NCI-H2029 treated with DMSO at 0.1 percent for 48 hours (cell line): ENCODE measurements at places on chromosomes 5 and 9.

DNA sequence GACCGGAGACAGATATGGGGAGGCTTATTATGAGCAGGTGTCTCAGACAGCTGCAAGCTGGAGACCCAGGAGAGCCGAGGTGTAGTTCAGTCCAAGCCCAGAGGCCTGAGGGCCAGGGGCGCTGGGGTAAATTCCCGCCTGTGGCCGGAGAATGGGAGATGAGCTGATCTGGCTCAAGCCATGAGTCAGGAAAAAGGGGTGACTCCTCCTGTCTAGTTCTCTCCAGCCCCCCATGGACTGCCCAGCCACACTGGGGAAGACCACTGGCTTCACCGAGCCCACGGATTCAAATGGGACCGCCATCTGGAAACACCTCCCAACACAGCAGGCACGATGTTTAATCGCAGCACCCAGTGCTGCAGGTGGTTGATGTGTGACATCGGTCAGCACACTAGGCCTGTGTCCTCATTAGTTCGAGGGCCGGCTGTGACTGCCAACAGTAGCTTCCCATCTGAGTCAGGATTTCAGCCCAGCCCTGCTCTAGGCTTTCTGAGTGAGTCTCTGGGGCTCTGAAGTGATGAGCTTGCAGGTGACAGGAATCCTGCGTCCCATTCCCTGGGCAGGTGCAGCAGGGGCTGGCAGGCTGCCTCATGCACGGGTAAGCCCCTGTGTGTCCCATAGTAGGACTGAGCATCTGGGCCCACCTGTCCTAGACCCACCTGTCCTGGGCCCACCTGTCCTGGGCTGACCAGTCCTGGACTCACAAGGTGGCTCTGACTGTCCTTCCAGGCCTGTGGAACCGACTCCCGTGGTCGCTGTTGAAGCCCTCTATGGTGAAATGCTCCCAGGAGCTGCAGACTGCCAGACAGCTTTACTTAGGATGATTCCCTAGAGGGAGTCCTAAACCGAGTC, 49.7 kb downstream of the AHRR start:
- DNase-seq = no peak

DNA sequence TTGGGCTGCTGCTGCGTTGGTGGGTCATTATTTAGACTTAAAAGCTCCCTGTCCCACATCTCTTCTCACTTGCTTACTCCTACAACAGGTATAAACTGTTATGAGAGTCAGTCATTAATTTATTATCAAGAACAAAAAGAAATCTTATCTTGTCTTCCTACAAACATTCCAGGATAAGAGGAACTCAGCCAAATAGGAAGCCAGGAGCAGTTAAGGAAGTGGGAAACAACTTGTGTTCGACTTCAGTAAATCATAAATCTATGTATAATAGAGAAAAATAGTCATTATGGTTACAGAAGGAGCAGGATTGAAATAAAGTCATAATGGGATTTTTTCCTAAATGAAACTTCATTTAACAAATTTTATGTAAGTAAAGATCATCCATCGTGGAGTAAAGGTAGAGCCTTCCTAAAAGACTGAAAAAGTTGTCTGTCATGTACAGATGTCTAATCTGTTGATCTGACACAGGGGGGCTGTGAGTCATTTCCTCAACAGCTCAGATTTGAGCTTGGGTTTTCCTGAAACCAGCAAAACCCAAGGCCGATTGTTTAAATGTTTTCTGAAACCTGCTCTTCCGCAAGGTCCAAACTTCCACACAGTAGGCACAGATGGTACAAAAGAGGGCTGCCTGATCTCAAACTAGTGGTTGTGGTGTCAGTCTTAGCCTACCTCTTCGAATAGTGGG, 25.3 kb upstream of the LRRTM2 start:
- DNase-seq = no peak

DNA sequence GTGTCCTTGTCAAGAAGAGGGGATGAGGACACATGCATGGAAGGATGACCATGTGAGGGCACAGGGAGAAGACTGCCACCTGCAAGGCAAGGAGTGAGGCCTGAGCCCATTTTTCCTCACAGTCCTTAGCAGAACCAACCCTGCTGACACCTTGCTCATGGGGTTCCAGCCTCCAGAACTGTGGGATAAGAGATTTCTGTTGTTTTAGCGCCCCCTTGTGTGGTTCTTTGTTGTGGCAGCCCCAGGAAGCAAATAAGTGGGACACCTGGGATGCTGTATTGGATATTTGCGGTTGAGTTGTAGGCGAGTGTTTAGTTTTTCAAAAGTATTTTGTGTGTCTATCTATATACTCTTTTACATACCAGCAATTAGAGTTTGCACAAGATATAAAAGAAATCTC, 206.4 kb downstream of the NXNL2 start:
- DNase-seq = no peak

- DNase-seq = no peak
Observed at GRCh38 chr5:59955241-59955640, 61.7 kb upstream of the PDE4D start.

DNA sequence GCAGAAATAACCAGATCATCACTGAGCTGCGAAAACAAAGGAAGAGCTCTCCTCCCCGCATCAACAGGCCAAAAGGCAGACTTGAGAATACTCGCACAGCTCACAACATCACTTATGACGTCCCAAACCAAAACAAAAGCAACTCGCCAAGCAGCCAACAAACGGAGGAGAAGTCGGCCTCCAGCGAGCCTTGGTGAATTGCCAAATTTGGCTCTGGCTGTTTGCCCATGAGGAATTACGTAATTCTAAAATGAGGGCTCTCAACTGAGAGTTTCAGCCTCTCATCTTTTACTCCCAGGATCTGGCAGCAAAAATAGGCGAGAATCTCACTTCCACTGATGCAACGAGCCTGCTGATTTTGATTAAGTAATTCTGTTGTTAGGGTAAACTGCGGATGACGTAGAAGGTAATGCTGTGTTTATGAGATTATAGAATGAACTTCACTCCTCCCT, 51.7 kb upstream of the SEMA6A start:
- DNase-seq = peak; percentile 68

DNA sequence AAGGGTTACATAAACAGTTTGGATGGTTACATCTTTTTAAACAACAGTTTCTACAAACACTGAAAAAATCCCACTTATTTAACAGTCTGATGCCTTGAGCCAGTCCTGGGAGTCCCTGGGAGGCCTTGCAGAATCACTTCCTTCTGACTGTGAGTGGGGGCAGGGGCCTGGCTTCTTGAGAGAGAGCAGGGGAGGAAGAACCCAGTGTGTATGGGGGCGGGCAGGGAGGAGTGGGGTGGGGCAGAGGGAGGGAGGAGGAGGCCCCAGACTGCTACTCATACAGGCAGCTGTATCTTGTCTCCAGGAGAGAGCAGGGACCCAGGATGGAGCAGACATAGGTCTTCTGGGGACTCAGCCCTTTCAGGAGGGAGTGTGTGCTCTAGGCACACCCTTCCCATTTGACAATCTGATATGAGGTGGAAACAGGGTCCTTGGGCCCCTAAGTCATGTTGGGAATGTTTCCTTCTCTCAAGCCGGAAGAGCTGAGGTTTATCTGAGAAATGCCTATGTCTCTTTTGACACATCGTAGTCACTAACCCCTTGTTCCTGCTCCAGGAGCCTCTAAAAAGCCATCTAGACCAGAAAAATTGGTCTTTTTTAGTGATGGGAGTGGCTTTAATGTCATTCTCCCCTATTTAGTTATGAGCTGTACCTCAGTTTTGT, 52.8 kb downstream of the IRF1 start:
- no peak for DNase-seq

GRCh38 chr9:79610791-79611614, 39.2 kb downstream of the TLE4 start:
- DNase-seq = no peak

GRCh38 chr9:27377811-27378456, 81.0 kb upstream of the EQTN start:
- DNase-seq = no peak

DNA sequence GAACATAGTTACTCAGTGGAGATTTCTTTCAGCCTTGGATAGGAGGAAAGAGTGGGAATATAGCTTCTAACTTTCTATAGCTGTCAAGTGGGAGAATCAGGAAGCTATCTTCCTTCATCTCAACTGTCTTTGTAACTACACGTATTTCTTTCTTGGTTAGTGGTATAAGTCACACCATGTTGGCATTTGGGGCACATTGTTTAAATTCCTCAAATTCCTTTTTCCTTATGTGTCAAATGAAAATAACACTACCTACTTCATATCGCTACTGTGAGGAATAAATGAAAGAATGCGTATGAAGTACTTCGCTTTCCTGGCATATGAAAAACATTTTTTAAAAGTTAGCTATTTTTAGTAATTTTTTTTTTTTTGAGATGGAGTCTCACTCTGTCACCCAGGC, 1082.5 kb upstream of the WWC1 start:
- no peak for DNase-seq

DNA sequence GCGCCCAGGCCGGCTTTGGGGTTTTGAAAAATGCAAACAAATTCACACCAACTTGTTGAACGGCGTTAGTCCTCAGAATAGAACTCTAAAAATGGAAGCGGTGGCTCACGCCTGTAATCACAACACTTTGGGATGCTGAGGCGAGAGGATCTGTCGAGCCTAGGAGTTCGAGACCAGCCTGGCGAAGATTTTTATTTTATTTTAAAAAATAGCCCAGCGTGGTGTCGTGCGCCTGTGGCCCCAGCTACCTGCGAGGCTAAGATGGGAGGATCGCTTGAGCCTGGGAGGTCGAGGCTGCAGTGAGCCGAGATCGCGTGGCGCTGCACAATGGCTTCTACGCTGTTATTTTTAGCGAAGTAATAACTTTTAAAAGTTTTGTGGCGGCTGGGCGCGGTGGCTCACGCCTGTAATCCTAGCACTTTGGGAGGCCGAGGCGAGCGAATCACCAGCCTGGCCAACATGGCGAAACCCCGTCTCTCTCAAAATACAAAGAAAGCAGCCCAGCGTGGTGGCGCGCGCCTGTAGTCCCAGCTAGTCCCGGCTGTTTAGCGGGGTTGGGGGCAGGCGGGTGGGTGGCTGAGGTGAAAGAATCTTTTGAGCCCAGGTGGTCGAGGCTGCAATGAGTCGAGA, 694 bp upstream of the PLIN2 start:
- DNase-seq = no peak

- DNase-seq = no peak
Observed at GRCh38 chr9:33903157-33903780, 86.3 kb downstream of the UBE2R2 start.

DNA sequence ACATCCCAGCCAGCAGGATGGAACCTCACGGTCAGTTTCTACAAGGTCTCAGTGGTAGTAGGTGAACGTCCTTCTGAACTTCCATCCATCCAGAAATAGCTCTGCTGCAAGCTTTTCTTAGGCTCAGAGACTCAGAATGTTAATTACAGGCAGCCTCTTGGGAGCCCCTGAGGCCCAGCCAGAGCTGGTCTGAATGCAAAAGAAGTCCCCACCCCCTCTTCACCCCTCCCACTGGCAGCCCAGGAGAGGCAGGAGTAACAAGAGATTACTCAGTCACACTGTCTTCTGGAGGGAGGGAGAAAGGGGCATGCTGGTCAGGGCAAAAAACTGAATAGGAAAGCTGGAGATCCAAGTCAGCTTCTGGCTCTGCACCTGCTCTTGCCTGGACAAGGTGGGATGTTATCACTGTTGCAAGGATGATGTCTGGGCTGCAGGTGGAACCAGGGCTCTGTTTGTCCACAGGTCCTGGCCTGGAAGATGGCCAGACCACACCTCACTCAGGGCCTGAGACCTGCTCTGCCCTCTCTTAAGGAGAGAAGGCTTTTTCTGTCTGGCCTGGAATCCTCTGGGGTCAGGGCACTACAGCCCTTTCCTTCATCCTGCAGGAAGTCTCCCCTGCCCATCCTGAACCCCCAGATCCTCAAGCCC, 9.1 kb downstream of the ENHO start:
- peak; percentile 25 for DNase-seq

GRCh38 chr9:125556046-125556721, 150.8 kb downstream of the MAPKAP1 start:
- DNase-seq = no peak

DNA sequence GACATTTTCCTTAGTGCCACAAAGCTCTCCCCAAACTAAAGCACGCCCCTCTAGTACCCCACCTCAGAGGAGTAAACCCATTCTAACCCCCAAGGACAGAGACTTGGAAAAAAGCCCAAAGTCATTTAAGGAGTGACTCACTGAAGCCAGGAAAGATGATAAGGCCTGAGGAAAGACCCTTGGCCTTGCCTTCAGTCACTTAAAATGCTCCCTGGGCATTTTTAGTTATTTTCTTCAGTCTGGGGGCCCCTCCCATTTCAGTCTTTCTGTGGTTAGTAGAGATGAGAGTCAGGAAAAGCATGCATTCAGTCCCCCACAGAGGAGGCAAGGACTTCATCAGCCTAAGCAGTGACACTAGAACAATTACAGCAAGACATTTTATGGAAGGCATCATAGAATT, 13.7 kb upstream of the TLX3 start:
- no peak for DNase-seq

GRCh38 chr5:179218943-179219330, 126.3 kb downstream of the ADAMTS2 start:
- DNase-seq = no peak

DNA sequence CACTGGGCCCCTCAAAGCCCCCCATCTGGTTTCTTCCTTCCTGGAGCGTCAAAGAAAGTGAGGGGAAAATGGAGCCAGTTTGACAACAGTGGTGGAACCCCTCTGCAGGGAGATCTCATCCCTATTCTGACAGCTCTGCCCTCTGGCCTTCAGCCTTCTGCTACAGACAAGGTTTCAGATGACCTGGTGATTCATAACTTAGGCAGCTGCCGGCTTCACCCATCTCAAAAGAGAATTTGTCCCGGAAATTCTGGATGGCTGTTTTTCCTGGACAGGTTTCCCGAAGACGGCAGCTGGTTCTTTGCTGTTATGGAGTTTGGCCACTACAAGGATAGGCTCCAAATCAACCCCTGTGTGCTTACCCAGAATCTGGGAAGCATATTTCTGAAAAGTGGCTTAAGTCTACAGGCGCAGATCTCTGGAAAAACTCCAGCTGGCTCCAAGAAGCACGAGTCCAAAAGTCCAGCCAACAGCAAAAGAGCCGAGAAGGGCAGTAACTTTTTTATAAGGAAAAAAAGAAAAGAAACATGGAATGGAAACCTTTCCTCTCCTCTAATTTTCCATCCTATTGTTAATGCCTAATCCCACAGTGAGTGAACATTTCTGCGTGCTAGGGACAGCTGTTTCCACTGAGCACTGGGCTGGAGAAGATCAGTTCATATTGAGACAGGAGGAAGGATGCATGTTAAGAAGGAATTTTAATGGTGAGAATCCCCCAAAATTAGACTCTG, 54.5 kb downstream of the ZNF366 start:
- DNase-seq = no peak

DNA sequence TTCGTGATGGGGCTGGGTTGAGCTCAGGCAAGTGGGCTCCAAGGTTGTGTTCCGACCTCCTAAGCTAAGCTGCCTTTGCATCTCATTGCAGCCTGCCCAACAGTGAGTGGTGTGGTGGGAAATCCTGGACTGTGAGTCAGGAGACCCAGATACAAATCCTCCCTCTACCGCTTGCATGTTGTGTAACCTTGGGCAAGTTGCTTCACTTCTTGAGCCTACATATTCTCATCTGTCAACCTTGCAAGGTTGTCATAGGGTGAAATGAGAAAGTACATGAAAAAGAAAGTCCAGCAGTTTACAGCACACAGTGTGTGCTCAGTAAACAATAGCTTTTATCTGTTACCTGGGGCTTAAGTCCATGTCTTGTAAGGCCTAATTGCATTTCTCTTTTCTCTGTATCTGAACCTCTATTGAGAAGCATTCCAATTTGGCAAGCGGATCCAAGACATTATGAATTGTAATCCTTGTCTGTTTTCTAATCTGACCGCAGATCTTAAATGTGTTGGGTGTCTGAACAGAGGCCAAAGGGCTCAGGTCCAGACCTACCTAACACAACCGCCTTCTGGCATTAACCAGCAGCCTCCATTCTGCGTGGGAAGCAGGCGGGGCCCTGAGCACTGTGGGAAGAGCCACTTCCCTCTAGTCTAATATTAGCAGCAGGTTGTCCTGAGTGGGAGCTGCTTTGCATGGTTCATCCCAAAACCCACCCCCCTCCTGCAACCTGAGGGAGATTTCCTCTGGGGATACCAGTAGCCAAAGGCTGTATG, 1.8 kb upstream of the GALNT12 start:
- DNase-seq = no peak
